ENCODE measurements at places on chromosomes 6 and 20.
A peak's percentile ranks its signal among the peaks of the same experiment; 100 is the strongest.

DNA sequence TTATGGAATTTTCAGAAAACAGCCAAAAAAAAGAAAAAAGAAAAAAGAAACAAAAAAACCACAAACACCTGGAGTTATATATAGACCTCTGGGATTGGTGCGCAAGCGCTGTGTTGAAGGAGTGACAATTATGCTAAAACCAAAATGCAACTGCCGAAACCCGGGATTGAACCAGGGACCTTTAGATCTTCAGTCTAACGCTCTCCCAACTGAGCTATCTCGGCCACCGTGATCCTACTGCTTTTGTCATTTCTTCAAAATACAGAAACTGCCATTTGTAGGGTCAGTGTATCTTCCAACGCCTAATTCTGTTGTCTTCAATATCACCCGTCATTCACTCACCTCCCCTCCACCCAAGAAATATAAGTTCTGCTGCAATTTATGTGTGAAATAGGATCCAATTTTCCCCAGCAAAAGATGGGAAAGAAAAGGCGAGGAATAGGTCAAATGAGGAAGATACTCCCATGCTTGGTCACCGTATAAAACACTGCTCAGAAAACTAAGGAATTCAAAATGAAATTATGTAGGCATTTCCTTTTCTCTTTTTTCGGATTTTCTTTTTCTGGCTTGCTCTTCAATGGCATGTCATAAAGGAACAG is 116.0 kb downstream of the TRIM27 start:
- DNase-seq: peak; percentile 72

DNA sequence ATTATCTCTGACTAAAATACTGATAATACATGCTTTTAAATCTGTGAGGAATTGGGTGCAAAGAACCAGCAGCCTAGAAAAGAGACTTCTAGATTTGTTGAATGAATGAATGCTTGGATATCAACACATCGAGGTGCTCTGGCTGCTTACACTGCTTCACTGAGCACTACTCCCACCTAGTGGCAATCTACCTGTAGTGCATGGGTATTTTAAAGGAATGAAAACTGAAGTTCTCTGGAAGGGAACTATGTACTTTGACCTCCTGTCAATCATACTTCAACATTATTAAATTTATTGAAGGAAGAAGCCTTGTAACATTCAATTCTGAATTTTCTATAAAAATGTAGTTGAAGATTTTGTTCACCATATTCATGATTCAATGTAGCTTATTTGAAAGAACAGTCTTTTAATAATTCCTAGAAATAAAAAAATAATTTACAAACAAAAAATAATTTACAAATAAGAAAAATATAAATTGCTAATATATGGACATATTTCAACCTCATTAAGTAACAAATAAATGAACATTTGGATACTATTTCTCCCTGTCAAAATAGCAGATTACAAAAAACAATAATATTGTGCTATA is 111.2 kb upstream of the MMS22L start:
- DNase-seq: peak; percentile 45

DNA sequence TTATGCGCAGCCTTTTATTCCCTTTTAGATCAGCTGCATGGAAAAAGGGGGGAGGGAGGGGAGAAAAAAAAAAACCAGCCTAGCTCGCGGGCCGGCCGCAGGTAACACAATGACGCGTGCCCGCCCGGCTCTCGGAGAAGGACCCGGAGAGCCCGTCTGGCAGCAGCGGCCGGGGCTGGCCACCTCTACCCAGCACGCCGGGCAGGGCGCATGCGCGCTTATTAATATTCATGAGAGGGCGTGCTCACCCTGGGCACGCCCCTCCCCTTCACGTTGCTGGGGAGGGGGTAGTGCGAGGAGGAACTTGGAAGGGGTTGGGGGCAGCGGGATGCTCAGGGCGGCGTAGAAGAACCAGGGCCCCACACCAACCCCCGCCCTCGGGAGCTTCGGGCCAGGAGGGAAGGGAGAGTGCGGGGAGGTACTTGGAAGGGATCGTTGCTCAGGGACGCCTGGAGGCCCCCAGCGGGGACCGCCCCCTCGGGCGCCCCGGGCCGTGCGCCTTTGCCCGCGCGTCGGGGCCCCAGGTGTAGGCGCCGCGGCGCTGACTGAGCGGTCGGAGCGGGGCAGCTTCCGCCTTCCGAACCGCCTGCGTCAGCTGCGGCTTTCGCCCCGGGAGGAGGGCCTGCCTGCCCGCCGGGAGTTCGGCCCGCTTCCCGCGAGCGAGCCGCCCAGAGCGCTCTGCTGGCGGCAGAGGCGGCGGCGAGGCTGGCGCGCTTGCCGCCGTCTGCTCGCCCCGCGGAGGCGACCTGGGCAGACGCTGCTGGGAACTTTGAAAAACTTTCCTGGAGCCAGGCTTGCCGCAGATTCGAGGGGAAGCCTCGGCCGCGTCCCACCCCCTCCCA is at the start of gene JAG1:
Gene JAG1 (minus strand): TSS at position 158 of the 842 bp plus-strand sequence. CDS start 469 bp downstream, outside the sequence.
- DNase-seq: peak; percentile 95

GRCh38 chr20:56431471-56431870 is 19.4 kb downstream of the CASS4 start:
- DNase-seq: no peak

DNA sequence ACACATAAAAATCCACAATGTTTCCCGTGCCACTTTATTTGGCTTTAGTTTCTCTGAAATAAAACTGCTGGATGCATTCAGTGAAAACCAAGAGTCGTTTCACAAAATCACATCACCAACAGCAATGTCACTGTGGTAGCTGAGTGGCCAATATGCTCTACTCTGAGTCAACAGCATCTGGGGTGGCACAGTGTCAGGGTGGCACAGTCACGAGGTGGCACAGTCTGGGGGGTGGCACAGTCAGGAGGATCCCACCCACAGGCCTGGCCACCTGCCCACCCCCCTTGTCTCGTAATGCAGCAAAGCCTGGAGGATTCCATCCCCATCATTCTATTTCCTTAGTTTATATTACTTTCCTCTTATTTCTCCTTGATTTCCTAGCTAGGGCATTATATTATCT is 87.0 kb downstream of the ANKRD60 start:
- no peak for DNase-seq

- peak; percentile 40 for DNase-seq
These were observed at the start of gene MAPK13 for GRCh38 chr6:36129941-36130666. MAPK13 (plus strand) TSS chr6:36130513; CDS start chr6:36130583, 70 bp downstream.

- DNase-seq: no peak
These were observed 53.4 kb upstream of the UTRN start for GRCh38 chr6:144231721-144232120.

DNA sequence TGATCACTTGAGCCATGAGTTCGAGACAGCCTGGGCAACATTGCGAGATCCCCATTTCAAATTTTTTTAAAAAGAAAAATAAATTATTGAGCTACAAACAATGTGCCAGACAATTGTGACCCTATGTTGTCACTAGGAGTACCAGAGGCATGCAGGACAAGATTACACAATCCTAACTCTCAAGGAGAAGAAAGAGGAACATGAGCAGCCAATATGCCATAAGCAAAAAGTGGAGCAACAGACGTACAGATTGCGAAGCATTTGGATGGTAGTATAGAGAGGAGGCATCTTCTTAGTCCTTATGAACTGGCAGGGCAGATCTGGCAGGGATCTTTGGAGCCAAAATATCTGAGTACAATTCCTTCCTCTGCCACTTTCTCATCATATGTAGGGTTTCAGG is 156.4 kb downstream of the OR2B2 start:
- no peak for DNase-seq

DNA sequence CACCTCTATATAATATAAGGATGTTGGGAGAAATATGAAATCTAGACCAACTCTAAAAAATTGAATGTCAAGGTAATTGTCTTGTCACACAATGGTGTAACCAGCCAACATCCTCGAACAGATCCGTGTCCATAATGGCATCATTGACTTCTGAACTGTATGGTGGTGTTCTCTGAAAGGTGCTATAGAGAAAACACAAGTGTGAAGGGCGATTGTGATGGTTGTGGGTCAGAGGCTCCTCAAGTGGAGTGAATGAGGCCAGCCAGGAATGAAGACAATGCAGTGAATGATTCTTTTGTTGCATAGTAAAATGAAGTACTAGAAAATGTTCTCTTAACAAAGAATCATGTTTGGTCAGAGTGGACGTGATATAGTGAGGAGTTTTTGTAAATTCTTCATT is 58.3 kb downstream of the CARMIL1 start:
- no peak for DNase-seq

GRCh38 chr6:8642131-8642530 is 206.8 kb upstream of the SLC35B3 start:
- DNase-seq: no peak

GRCh38 chr6:111210194-111210728 is 123.0 kb downstream of the SLC16A10 start:
- DNase-seq: peak; percentile 13

DNA sequence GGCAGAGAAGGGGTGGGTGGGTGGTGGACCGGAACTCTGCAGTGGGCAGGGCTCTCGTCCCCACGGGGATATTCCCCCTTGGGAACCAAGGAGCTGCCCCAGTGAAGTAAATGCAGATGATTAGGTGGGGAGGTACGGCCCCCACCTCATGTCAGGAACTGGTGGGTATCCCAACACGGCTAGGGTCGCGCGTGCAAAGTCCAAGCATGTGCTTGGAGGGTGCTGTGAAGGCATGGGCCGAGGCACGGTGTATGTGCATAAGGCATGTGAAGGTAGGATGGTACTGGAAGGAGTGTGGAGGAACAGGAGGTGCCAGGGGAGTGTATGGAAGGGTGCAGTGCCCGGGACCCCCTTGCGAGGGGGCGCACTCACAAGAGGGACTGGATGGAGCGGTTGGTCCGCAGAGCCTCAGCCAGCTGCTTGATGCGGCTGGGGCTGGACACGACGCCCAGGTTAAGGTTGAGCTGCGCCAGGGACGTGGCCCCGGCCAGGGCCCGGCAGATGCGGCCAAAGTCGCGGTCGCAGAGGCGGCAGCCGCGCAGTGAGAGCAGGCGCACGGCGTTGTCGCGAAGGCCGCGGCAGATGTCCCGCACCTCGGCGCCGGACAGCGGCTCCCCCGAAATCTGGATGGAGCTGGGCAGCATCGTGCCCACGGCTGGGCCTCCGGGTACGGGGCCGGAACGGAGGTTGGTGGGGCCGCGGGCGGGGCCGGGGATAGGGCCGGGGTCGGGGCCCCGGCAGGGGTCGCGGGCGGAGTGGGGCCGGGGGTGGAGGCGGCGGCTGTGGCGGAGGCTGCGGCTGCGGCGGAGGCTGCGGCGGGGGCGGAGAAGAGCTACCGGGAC is 783 bp downstream of the LRRC73 start:
- DNase-seq: peak; percentile 54

DNA sequence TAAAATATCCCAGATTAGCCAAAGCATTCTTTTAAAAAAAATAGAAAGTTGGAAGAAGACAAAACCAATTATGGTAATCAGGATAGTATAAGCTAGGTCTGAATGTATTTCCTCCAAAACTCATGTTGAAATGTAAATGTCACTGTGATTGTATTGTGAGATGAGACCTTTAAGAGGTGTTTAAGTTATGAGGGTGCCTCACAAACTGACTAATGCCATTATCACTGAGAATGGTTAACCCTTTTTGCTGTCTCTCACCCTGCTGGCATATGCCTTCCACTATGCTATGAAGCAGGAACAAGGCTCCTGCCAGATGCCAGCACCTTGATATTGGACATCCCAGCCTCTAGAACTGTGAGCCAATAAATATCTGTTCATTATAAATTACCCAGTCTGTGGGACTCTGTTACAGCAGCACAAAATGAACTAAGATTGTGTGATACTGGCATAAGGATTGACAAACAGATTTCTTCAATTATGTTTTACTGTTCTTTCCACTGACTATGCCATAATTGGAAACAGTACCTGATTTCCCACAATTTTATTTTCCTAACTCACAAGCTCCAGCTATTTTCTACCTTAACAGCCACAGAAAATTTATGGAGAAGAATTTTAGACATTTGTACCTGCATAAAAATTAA is 63.8 kb downstream of the IBTK start:
- DNase-seq: no peak

GRCh38 chr20:51579137-51579536 is 36.6 kb upstream of the NFATC2 start:
- DNase-seq: no peak

DNA sequence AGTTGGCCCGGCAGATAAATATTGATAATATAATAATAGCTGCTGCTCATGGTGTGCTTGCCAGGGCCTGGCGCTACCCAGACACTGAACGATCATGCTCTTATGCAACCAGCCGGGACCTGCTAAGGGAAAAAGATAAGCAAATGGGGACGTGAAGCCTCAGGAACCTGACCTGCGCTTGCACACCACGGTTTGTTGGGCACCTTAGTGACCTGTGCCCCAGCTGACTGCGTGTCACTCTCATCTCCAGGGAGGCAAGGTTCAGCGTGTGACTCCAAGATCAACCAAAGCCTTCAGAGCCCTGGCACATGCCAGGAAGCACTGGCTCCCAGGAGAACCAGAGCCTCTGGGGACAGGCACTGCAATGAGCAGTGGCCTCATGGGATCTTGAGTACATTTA is 111.1 kb downstream of the AGPAT4 start:
- DNase-seq: no peak
